ENCODE measurements at places on chromosomes 7 and 10.

- no peak for DNase-seq
These were observed 189.6 kb downstream of the COBL start for GRCh38 chr7:51126813-51127617.

DNA sequence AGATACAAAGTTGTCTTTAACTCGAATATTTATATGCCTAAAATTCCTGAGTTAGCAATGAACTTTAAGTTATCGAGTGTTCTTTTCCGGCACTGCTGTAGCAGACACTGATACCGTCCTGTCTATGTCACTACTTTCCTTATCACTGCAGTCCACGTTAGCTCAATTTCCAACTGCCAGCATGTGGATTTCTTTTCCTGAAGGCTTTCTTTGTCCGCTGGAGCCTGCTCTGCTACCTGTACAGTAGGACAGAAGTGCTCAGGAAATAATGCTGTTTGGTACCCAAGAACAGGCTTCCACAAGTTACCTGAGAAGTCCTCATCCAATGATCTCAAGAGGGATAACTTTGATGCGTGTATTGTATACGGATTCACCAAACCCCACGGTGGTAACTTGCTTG, 329.4 kb downstream of the NXPH1 start:
- no peak for DNase-seq

DNA sequence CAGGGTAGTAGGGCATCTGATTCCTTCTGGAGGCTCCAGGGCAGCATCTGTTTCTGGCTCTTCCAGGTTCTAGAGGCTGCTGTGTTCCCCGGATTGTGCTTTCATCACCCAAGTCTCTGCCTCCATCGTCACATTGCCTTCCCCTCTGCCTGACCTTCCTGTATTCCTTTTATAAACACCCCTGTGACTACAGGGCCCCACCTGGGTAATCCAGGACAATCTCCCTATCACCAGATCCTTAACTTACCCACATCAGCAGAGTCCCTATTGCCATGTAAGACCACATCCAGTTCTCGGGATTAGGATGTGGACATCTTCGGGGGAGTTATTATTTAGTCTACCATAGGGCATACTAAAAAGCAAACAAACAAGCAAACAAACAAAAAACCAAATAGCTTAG, 39.4 kb upstream of the AGR3 start:
- DNase-seq = no peak

GRCh38 chr10:33419311-33419710, 84.8 kb upstream of the NRP1 start:
- peak; percentile 22 for DNase-seq

- DNase-seq = no peak
These were observed 226.5 kb upstream of the PITRM1 start for GRCh38 chr10:3398825-3399646.

- no peak for DNase-seq
These were observed 23.5 kb upstream of the PANK1 start for GRCh38 chr10:89668386-89669071.

DNA sequence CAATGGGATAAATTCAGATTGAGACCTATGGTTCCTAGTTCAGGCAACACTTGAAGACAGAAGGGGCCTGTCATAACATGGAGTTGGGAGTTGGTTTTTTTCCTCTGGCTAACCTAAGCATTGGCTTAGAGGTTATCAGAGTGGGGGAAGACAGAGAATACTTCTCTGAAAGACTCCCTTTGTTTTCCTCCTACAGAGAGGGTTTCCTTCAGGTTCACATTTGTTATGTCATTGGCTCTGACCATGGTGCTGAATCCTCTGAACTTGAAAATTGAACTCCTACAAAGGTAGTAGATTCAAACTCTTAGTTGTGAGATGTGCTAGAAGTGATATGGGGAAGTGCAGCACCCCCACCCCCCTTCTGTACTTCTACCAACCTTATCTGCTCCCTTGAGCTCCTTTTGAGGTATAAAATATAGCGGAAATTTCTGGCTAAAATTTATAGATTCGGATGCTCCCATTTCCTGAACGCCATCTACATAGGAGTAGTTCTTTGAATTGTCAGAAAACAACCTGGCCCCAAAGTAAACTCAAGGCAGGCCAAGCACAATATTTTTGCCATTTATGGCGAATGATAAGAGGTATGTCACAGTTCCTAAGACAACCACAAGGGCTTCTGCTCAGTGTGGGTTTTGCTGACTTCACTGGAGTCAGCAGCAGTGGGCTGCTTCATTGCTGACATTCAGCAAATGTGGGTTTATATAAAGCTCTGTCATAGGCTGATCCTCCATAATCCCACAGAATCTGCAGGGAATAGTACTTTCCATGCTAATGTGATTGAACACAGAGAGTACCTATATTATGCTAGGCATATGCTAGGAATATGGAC, 131.6 kb upstream of the KLF14 start:
- DNase-seq = no peak

DNA sequence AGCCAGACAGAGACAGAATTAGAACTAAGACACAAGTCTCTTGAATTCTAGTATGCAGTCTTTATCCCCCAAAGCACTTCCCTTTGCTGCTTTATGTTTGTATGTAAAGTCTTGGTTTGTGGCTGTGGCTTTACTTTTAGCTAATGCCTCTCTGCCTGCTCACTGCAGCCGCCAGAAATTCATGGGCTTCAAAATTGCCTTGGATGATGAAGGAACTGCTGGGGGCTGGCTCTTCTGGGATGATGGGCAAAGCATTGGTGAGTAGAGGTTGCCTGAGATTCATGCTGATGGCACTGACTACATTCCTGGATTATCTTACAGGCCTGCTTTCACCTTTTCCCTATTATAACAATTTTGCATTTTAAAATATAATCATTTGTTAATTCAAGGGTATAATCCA, 10.9 kb upstream of the MGAM2 start:
- DNase-seq = no peak

DNA sequence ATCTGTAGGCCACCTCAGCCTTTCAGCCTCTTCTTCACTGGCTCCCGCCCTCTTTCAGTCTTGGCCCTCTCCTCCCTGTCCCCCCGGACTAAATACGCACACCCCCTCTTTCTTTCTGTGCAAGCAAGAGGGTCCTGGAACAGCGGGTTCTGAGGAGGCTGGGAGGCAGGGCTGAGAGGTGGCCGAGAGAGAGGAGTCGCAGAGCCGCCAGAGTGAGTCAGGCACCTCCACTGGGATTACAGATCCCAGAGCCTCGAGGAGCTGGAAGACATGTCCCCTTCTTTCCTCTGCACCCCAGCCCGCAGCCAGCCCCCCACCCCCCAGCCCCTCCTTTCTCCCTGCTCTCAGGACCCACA, 182 bp downstream of the CCDC136 start:
- DNase-seq = no peak

DNA sequence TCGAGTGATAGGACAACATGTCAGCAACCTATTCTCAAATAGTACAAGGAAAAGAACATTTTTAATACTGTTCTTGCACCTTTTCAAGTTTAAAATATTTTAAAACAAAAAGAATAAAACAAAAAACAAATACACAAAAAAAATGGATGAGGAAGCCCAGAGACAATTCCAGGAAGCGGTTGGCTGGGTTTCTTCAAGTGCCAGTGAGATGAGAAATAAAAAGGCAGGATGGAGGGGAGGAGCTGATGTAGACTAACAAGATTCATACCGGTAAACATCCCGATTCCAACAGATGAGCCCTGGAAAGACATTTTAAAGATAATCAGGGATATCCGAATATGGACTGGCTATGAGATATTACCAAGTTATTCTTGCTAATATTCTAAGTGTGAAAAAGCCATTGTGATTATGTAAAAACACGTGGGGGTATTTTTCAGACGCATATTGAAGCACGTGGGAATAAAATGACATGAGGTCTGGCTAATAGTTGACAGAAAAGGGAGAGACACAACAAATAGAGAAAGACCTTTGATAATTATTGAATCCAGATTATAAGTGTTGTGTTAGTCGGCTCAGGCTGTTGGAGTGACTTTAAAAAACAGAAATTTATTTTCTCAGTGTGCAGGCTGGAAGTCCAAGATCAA, 101.3 kb upstream of the LRRC4 start:
- DNase-seq = no peak

DNA sequence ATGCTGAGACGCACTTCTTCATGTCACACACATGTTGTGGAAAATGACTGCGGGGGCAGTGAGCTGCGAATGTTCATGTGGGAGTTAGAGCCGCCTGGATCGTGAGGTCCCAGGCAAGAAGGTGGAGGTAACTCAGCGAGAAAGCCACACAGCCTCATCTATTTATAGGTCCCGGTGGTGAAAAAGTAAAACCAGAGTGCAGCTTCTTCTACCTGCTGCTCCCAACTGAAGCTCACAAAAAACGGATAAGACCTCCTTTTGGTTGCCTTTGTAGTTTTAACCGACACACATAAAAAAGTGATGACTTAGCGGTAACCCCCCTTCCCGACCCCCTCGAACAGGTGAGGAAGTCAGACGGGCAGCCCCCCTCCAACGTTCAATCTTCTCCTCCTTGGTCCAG, 276.9 kb downstream of the GATA3 start:
- DNase-seq = no peak

DNA sequence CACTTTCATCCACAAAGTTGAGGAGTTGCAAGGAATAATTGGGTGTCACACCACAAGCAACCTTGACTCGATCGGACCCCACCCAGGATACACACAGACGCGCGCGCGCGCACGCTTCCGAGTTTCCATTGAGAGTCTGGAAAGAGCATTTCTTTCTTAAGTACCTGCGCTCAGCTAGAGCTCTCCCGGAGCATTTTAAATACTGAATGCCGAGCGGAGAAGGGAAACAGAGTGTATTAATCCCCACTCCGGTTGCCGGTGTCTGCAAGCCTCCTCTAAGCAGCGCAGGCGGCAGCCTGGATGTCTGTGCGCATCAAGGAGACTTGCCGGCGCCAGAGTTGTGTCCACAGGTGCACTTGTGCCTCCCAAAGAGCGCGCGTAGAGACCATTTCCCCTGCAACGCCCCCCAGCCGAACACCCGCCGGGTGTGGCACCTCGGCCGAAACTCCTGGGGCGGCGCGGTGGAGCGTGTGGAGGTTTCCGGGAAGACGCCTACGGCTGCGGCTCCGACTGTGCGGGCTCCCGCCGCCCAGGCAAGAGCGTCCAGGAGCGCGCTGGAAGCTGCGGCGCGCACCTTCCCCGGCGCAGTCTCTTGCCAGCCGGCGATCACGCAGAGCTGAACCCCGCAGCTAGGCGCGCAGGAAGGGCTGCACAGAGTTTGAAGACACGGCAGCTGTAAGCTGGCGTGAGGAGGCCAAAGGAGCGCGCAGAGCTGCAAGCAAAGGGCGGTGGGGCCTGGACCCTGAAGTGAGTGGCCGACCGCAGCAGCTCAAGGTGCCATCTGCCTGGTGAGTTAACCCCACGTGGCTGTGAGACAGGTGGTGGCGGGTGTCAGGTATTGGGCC, 1.1 kb upstream of the FEZF1 start:
- DNase-seq = no peak

GRCh38 chr7:26609082-26609481, 255.3 kb downstream of the SKAP2 start:
- no peak for DNase-seq

GRCh38 chr10:132900211-132900756, 42.1 kb downstream of the CFAP46 start:
- no peak for DNase-seq

GRCh38 chr10:83352588-83352987, 786.7 kb upstream of the GHITM start:
- no peak for DNase-seq

DNA sequence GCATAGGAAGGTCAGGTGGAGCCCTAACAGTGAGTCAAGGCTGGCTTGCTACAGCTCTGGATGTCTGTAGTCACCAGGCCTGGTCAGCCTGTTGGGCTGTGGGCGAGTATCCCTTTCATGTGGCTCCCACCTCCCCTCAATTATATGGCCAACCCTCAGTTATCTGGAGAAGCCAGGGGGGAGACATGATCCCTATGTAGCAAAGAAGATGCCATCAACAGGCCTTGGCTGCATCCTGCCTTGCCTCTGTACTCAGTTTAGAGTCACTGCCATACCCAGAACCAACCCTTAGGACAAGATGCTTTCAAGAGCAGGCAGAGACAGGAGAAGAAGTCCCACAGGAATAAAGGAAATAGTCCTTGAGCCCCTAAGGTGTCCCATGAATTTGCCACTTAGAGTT, 763.9 kb downstream of the GRID1 start:
- no peak for DNase-seq

- DNase-seq = no peak
These were observed 91.1 kb upstream of the TNS3 start for GRCh38 chr7:47672977-47673381.

- no peak for DNase-seq
These were observed 21.1 kb downstream of the KNDC1 start for GRCh38 chr10:133180965-133181639.

- no peak for DNase-seq
These were observed 371.4 kb downstream of the PHTF2 start for GRCh38 chr7:78169992-78170391.

Measured in suppressor macrophage treated with lipopolysaccharide for 4 hours (primary cell).